T47D (cell line): ENCODE measurements at places on chromosomes 6 and 20.
A peak's percentile ranks its signal among the peaks of the same experiment; 100 is the strongest.

GRCh38 chr6:152378169-152378568 lies 259.0 kb downstream of the SYNE1 start:
- no peak for DNase-seq

DNA sequence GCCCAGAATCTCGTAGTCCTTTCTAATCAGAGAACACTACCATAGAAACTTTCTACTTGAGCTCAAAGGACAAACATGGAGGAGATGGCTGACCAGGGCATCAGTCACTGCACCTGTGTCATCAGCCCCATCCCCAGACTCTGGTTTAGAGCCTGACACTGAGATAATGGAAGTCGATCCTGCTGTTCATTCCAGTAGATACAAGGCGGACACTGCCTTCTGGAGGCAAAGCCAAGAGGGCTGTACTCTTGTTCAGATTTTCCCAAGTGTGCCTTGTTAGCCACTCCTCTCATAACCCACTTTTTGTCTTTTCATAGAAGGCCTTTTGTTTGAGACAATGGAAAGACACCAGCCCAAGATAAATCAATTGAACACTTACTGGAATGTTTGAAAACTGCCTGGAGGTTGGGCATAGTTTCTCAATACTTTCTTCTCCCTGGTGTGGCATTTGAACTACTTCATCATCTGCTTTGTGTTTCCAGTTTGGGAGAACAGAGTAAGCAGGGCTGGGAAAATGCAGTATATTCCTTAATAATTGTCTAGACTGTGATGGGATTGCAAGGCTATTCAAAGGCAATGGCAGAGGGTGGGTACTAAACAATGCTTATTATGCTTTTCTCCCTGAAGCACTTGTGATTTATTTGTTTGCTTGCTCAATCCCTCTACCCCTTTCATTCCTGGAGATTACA lies 99.7 kb downstream of the CLIC5 start:
- no peak for DNase-seq

- no peak for DNase-seq
Measured at GRCh38 chr20:43542161-43542560, 16.7 kb upstream of the SGK2 start.

DNA sequence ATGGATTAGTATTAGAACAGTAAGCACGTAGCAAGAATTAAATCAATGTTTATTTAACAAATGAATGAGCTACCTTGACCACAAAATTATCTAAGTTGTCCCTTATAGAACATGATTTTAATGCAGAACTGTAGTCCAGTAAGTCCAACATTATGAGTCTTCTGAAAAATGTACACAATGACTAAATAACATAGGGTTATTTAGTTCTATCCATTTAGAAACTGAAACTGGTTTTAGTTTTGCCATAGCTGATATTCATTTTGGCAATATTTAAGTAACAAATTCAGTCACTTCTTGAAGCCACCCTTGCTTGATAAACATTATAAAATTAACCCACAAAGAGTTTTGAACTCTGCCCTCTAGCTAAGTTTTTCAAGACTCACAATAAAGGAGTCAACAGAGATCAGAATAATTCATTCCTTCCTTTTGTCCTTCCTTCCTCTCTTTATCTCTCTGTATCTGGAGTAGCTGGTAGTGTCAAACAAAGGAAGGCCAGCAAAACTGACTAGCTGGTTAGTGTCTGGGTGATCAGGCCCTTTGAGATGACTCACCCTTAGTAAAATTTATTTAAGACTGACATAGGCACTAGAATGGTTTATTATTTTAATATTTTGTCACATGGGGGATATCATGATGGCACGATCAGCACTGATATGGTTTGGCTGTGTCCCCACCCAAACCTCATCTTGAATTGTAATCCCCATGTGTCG lies 115.1 kb downstream of the BTBD9 start:
- DNase-seq = no peak

- DNase-seq = no peak
Measured at GRCh38 chr6:13872681-13873080, 52.1 kb upstream of the RNF182 start.

DNA sequence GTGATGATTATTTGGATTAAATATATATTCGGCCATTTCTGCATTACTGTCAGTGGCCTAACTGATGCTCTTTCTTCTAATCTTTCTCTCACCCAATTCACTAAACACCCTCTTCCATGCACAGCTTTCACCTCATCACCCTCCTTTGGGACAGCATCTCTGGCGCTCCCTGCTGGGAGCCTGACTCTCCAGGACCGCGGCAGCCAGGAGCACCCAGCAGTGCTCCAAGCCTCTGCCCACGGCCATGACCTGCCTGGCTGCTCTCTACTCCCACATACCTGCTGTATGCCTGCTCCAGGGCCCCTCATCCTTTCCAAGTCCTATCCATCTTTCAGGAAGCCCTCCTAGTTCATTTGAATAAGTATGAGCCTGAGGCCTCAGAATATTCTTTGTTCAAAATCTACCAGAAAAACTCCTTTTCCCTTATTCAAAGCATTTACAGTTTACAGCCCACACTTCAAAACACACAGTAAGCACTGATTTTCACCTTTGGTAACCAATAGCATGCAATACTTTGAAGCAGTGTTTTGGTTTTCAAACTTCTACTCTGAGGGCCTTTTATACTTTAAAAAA lies 15.2 kb downstream of the CTCFL start:
- peak; percentile 76 for DNase-seq

DNA sequence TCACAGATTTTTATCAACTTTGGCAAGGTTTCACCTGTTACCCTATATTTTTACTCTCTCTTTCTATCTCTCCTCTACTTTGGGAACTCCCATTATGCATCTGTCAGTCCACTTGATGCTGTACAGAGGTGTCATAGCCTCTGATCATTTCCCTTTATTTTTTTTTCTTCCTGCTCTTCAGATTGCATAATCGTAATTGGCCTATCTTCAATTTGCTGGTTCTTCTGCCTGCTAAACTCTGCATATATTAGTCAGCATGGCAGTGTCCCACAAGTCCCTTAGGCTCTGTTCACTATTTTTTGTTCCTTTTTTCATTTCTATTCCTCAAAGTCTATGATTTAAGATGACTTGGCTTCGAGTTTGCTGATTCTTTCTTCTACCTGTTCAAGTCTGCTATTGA lies 44.7 kb upstream of the MICB start:
- no peak for DNase-seq

DNA sequence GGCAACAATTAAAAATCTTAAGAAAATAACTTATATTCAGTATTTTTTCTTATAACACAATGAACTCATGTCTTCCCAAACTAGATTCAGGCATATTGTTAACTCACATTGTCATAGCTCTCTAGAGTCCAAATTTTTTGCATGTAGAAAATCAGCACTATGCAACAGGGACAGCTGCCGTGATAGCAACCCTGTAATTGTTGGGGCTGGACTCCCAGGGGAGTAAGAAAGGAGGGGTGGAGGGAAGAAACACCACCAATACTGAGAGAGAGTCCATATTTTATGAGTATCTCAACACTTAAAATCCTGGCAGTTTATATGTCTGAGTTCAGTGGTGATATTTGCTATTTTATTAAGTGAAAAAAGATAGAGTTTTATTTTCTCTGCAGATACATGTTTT lies 89.6 kb upstream of the HS3ST5 start:
- DNase-seq = no peak

DNA sequence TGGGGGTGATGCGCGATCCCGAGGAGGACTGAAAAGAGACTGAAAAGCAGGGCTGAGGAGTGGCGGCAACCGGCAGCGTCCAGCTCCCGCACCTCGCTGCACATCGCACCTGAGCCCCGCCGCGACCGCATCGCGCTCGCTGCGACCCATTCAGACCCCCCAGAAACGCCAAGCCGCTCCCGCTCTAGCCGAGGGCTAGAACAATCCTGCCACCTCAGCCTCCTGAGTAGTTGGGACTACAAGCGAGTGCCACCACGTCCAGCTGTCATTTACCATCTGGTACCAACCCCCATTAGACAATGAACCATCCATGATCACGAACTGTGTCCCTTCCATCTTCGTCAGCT lies 33.2 kb downstream of the HLA-A start:
- DNase-seq = no peak

DNA sequence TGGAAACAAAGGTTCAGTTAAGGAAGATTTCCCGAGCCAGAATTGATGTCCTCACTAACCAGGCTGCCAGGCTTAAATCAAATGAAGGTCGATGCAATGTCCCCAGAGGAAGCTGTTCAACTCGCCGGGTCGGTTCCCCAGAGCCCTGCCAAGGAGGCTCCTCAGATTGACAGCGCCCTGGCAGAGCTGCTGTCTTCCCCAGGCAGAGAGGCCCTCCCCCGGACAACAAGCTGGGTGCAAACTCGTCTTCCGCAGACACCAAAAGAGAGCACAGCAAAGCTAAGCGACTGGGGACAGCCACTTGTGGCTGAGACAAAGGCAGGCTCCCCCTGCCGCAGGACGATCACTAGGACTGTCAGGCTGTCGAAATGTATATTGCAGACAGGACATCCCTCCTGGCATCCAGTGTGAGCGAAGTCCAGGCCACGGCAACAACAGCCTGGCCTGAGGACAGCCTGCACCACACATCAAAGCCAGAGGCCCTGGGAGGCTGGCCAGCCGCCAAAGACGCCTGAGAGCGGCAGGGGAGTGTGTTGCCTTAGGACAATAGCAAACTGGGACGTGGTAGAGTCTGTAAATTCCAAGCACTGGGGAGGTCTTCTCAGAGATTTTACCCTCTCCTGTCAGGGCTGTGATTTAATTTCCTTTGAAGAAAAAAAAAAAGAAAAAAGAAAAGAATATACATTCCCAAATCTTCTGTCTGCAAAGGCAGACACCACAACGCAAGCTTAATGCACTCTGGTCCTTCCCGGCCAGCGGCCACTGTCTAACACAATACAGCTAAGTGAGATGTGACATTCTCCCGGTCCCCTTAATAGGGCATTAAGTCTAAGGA lies 99.1 kb downstream of the HIVEP2 start:
- peak; percentile 83 for DNase-seq

DNA sequence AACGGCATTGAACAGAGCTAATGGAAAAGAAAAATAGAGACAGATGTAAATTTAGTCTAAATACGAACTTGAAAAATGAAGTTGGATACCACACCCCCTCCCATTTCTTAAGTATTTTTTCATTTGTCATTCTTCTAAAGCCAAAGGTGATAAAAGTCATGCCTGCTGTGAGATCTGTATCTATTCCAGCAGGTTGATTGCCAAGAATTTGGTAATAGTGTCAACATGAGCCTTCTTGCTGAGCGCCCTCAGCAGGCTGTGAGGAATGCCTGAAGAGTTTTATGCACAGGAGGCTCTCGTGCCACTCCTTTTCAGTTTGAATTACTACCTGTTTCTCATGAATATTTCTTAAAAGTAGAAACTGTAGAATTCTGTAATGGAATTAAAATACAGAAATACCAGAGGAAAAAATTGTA lies 165.4 kb downstream of the QKI start:
- DNase-seq = no peak

DNA sequence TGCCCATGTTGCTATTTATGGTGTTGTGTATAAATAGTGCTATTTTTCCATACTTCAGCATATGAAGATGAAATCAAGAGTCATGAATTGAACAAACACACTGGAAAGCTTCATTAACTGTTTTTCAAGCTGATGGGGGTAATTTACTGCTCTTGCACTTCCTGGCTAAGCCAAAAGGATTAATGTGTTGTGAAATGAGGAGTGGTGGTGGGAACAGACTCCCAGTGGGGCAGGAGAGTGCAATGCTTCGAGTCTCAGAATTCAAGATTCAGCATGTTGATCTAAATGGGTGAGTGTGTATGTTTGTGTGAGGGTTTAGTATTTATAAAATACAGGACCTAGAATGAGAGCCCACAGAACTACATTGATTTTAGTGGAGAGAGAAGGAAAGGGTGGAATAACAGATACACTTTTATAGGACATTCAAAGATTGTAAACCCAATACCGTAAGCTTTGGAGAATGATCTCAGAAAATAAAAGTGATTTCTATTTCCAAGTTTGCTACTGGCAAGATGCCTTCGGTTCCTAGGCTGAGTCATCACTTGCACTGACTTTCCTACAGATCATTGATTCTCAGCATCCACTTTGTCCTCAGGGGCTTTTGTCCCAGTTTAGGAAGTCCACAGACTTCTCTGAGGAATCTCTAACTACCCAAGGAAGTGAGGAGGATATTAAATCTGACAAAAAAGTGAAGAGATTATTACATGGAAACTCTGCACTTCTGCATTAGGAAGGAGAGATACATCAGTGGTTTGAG lies 303.6 kb downstream of the TRDN start:
- DNase-seq = no peak

GRCh38 chr6:154123155-154123956 lies 84.3 kb downstream of the OPRM1 start:
- no peak for DNase-seq

DNA sequence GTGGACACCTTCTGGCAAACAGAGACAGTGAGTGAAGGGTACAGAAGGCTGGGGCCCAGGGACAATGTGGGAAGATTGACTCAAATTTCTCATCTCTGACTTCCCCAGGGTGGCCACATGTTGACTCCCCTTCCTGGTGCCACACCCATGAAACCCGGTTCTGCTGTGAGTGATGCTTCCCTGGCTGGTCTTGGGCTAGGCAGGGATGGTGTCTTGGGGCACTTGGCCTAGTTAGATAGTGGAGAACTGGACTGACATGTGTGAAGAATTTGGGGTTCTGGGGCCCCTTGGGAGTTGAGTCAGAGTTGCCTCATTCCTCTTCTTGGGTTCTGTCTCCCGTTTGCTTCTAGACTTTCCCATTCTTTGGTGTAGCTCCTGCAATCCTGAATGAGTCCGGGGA lies 34.2 kb downstream of the GSS start:
- no peak for DNase-seq

GRCh38 chr6:138722425-138723371 lies 50.9 kb upstream of the CCDC28A start:
- peak; percentile 12 for DNase-seq

- DNase-seq = no peak
Measured at GRCh38 chr6:95093154-95093553, 484.2 kb upstream of the MANEA start.

- no peak for DNase-seq
Measured at GRCh38 chr6:31574106-31575061, 981 bp upstream of the TNF start.

DNA sequence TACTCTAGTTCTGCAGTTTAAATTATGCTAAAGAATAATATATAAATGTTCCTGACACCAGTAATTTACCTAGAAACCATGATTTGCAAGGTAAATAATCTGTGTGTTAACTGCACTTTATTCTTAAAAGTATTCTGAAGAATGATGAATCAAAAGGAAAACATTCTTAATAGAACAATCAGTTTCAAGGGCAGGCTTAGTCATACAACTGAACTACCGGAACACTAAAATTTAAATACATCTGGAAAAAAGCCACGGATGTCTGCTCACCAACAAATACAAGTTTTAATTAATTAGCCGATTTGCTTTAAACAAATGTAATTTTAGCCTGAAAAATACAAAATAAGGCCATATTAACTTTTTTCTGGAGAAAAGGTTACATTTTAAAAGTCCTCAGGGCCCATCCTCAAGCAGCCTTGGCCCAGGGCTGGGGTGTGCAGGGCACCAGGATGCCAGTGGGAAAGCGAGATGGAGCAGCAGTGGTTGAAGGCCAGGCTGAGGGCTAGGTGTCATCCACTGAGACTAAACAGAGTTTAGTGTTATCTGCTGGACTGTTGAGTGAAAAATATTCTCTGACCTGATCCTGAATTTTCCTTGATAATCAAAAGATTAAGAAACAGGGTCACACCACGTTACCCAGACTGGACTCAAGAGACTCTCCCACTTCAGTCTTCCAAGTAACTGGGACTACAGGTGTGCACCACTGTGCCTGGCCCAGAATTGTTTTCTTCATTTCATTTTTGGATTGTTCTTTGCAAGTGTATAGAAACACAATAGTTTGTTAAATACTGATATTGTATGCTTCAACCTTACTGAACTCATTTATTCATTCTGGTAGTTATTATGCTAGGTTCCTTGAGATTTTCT lies 88.2 kb upstream of the DST start:
- no peak for DNase-seq

GRCh38 chr6:87494761-87495422 lies 22.1 kb downstream of the SLC35A1 start:
- DNase-seq = no peak
